Stimulated activated CD8-positive, alpha-beta memory T cell treated with anti-CD3 and anti-CD28 coated beads, Interleukin-12 subunit alpha, Interleukin-12 subunit beta, amount 100 ng/mL, for 1 hour (primary cell): ENCODE measurements at places on chromosomes 2 and 18.

GRCh38 chr2:37652199-37652640 is 19.2 kb downstream of the CDC42EP3 start:
- DNase-seq, result no peak

DNA sequence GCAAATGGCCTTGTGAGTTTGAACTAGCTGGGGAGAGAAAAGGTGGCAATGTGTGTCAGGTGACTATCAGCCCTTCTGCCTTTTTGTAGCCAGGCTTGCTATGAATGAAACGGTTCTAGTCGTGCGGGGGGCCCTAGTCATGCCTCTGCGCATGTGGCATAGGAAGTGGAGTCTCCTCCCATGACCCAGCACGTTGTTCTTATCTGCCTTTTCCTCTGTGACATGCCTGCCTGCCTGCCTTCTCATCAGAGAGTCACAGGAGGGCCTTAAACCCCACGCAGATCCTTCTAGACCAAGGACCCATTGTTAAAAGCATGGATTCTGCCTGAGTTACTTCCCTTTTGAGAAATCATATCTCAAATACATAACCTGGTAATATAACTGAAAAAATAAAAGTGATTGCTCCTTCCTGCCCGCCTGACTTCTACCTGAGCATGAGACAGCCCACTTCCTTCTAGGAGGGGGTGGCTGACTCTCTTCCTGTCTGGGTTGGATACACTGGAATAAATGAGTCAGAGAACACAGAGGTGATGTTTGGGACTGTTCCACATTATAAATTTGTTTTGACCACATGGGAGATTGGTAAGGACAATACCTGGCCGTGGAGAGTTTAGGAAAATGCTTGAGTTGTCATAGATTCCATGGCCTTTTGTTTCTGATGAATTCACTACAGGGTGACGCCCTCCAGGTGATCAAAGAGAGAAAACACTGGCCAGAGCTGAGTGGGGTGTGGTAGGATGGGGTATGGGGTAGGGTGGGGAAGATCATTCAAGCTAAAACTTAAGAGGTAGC is 49.8 kb downstream of the FBLN7 start:
- DNase-seq, result peak; percentile 69

DNA sequence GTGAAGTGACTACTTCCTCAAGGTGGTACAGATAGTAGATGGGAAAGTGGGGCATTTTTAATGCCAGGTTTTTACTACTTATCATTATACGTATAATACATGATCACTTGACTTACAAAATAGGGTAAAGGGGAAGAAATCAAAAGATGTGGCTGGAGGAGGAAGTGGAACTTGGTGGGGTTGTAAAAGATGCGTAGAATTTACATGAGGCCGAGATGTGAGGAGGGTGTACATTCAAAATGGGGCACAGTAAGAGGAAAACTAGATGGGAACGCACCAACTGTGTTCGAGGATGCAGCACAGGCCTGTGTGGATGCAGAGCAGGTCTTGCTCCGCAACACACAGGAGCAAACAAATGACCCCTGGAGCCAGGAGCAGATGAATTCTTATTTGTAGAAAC is 403.3 kb downstream of the TXNL1 start:
- DNase-seq, result no peak

GRCh38 chr2:203672856-203673255 is 33.6 kb upstream of the CD28 start:
- no peak for DNase-seq

- DNase-seq, result no peak
These were observed 2.4 kb upstream of the RBM45 start for GRCh38 chr2:178109813-178110212.

DNA sequence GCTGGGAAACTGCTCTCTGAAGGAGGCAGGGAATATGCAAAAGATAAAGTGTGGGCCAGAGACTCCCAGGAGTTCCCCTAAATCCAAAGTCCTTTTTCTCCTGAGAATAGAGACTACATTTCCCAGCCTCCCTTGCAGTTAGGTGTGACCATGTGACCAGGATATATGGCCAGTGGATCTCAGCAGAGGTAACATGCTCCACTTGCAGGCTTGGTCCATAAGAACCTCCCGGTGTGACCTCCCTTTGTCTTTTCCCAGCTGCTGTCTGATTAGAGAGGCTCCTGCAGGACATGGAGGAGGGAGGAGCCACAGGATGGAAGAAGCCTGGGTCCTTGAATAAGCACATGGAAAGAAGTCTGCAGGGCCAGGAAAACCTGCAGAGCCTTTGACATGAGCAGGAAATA is 76.2 kb downstream of the TGFA start:
- DNase-seq, result no peak

- no peak for DNase-seq
These were observed 21.9 kb upstream of the EMILIN2 start for GRCh38 chr18:2824865-2825264.

DNA sequence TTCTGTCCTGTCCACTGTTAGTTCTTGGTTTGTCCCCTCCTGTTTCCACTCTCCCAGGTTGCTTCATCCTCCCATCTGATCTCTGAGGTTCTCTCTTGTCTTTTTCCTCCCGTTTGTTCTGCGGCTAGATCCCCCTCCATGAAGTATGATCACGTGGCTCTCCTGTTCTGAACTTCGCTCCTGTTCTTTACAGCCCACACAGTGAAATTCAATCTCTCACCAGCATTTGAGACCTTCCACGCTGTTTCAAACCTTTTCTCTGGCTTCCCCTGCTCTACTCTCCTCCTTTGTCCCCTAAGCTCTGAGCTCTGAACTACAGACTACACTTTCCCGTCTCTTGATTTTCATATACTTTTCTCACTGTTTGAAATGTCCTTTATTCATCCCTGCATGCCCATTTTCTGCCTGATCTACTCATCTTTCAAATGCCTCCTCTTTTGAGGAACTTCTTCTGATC is 83.5 kb downstream of the OSBPL6 start:
- no peak for DNase-seq

- no peak for DNase-seq
These were observed 277.5 kb downstream of the PRKCE start for GRCh38 chr2:45928946-45929345.

- no peak for DNase-seq
These were observed 83.0 kb downstream of the STPG4 start for GRCh38 chr2:47072018-47072691.

- DNase-seq, result no peak
These were observed 6.6 kb upstream of the CDH2 start for GRCh38 chr18:28183418-28184078.

- no peak for DNase-seq
These were observed 116.9 kb upstream of the ATP8B1 start for GRCh38 chr18:57920036-57920435.

DNA sequence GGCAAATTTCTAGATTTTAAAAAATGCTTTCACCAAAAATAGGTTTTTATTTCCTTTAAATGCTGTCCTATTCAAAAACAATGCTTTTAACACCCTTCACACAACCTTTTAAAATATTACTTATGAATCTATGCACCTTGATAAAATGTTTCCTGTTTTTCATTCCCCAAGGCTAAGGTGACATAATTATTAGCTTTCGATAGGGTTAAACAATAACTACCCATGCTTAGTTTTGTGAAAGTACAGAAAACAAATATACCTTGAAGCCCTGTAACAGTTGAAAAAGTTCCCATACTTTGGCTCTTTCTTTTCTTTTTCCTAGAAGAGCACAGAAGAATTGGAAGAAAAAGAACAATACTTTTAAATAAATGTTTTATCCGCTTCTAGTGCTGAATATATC is 54.9 kb upstream of the ITPRID2 start:
- DNase-seq, result no peak

DNA sequence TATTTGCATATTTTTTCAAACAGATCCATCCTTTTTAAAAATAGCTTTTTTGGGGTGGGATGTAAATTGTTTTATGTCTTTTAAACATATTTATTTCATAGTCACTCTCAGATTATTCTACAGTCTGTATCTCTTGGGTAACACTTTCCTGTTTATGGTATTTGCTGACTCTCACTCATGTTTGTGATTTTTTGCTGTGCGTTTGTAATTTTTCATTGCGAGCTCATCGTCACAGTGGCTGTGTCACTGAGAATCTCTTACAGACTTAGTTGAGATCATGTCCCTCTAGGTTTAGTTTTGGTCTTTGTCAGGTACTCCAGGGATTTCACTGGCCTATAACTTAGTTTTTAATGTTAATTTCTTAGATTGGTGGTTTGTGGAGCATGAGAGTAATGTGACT is 73.5 kb upstream of the HS6ST1 start:
- no peak for DNase-seq

DNA sequence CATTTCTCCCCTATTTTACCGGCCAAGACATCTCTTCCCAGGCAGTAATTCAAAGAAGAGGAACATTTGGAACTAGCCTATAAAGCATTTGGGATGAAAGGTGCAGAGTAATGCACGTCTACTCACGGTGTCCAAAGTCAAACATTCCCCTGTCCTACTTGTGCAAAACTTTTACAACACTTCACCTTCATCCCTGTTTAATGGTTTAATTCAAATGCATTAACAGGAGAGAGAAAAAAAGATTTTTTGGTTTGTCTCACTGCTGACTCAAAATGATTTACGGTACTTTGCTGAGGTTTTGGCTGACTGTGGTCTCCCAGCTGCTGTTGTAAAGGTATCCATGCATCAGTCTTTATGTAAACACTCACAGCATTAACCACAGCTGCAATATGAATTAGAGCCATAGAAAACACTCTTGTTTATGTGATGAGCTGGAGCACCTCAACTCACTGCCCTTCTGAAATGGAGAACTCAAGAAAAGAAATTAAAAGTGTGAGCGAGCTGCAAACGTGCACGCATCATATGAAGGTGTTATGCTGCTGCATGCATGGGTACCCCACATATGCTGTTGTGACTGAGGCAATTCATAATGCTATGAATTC is 220.5 kb downstream of the PIEZO2 start:
- no peak for DNase-seq

DNA sequence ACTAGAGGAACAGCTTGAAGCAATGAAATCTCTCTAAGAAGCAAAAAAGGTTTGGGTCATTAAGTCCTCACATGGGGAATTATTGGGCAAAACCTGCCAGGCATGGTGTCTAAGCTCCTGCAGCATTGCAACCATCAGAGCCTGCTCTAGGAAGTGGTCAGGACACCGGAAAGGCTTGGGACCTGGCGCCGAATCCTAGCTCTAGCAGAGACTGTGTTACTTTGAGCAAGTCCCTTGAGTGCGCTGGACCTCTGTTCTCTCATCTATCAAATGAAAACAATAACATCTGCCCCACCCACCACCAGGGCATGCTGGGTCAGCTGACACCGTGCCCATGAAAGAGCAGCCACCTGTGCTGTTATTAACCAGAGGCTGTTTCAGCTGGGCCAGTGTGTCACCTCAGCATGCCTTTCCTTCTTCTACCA is 6.3 kb downstream of the TMEM127 start:
- DNase-seq, result no peak

DNA sequence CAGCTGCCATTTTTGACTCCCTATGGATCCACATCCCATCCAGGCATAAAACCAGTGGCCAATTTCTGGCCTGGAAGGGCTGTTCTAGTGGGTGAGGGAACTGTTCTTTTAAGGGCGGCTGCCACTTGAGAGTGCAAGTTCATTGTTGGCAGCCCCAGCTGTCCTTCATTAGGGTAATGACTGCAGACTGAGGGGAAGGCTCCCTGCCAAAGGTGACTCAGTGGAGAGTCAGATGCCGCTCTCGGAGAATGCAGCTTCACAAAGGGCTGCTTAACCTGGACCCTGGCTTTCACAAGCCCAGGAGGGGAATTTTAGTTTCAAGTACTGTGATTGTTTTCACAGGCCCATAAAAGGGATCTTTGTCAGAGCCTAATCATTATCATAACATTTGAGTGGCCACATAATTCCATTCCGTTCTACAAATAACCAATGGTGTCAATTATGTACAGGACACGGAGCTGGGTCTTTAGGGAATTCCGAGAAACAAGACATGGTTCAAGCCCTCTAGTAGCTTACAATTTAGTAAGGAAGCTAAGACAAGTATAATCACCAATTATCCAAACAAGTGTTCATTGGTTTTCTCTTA is 235.7 kb downstream of the CDCA7 start:
- DNase-seq, result no peak

DNA sequence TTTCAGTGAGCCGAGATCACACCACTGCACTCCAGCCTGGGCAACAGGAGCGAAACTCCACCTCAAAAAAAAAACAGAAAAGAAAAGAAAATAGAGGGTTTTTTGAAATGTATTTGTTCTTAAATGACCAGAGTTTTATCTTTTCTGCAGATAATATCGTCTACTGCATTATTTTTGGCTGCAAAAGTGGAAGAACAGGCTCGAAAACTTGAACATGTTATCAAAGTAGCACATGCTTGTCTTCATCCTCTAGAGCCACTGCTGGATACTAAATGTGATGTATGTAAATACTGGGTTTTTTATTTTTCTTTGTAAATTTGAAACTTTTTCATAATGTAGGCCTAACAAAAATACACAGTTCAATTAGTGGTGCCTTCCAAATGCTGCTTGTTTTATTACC is 18.1 kb downstream of the CCNT2 start:
- no peak for DNase-seq

GRCh38 chr2:59947917-59948541 is 605.4 kb downstream of the BCL11A start:
- no peak for DNase-seq

DNA sequence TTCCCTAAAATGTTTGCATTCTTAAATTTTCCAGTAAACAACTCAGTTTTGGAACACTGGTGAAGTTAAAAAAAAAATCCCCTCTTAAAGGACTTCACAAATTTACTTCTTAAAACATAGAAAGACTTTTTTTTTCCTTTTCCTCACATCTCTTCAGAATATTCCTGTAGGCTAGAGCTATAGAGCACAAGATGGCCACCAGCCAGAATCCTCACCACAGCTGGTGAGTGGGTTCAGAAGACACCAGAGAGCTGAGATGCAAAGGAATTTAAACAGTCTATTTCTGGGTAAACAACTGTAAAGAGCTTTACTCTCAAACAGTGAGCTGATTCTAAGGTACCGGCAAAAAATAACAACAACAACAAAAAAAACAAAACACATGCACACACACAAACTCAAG is 252.8 kb downstream of the LRP1B start:
- DNase-seq, result no peak

DNA sequence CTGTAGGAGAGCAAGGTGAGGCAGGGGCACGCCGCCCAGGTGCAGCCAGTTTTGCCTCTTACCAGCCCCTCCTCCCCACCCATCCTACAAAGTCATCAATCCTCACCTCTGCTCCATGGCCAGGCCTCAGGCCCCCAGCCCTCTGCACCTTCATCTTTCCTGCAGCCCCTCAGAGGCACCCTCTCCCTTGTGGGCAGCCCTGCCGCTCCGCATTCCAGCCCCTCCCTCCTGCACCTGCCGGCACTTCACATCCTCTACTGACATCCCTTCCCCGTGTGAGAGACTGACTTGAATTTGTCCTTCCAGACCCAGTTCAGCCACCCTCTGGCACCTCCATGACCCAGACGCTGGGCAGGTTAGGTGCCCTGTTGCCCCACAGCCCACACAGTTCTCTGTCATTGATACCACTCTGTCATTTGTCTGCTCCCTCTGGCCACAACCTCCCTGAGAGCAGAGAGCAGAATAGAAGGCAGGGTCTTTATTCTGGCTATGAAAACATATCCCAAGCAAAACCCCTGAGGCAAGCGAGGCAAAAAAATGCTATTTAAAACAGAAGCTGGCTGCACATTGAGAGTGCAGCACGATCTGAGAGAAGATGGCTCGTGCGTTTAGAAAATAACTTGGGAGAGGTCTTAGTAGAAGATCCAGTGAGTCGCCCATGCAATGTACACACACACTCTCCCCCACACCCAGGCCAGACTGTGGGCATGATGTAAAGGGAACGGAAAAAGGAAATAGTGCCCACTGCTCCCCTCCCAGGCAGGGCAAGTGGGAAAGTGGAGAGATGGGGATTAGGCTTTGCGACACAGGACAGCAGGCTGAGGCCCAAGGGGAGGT is 25.9 kb downstream of the SDC1 start:
- DNase-seq, result no peak
